ENCODE measurements at places on chromosomes 5 and 9.

GRCh38 chr9:98108531-98109031, 10.4 kb downstream of the TRIM14 start:
- peak; percentile 56 for DNase-seq

- DNase-seq = no peak
Observed at GRCh38 chr5:67293226-67293625, 96.6 kb upstream of the CD180 start.

- DNase-seq = no peak
Observed at GRCh38 chr5:141685591-141685990, 3.6 kb upstream of the ARAP3 start.

- no peak for DNase-seq
Observed at GRCh38 chr9:90555351-90556057, 87.1 kb downstream of the DIRAS2 start.

DNA sequence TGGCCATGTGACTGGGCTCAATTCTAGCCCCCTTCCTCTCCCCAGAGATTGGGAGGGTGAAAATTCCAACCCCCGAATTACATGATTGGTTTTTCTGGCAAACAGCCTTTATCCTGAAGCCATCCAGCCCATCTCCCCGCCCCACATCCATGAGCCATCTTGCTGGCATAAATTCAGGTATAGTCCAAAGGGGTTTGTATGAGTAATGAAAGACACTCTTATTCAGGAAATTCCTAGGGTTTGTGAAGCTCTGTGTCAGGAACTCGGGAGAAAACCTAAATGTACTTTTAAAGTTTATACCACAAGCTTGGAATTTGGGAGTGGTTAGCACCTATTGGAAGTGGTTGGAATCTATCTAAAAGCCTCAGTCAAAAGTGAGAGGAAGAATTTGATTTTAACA, 80.6 kb upstream of the SIMC1 start:
- no peak for DNase-seq

DNA sequence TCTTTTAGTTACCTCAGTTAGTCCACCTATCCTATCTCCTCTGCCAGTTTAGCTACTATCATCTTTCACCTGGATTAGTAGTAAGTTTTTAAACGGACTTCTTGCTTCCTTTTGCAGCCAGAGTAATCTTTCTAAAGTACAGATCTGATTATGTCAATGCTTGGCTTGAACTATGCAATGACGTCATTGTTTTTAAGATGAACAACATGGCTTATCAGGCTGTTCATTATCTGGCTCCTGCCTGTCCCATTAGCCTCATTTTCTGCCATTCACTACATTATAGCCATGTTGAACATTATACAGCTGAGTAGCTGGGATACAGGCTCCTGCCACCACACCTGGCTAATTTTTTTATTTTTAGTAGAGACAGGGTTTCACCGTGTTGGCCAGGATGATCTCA, 98.7 kb downstream of the RANBP17 start:
- no peak for DNase-seq

- DNase-seq = no peak
Observed at GRCh38 chr5:143306040-143306439, 97.4 kb downstream of the NR3C1 start.

DNA sequence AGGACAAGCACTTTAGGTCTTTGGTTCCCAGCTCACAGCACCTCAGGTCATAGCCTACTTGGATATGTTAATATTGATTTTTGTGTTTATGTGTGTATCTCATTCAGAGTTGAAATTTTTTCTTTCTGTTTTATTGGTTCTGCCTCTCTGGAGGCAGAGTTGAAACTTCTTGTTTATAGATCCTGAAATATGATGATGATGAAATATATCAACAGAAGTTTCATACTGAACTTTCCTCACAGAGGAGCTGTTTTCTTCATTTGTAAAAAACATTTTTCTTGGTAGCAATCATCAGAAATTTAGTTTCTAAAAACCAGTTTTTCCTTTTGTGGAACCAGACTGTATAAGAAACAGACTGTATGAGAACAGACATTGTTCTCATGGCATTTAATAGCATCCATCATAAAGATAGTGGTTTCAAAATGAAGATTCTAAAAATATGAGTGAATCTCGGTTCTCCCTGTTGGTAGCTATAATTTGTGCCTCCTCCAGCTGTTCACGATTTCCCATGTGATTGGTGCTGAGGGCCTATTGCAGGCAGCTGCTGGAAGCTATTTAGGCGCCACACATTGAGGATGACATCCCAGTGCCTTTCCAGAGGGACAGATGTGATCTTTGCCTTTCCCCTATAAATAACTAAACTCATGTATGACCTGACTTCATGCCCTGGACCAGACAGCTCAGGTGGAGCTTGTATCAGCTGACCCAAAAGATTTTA, 39.5 kb upstream of the CFAP157 start:
- no peak for DNase-seq

GRCh38 chr9:107405511-107405910, 84.1 kb downstream of the KLF4 start:
- DNase-seq = no peak

- DNase-seq = no peak
Observed at GRCh38 chr5:123441408-123441807, 18.2 kb upstream of the CEP120 start.

DNA sequence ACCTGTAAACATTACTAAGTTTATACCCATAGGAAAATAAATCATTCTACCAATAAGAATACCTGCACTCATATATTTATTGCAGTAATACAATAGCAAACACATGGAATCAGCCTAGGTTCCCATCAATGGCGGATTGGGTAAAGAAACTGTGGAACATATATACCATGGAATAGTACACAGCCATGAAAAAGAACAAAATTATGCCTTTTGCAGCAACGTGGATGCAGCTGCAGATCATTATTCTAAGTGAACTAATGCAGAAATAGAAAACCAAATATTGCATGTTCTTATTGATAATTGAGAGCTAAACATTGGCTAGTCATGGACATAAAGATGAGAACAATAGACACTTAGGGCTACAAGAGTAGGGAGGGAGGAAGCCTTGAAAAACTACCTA, 667.4 kb upstream of the WWC1 start:
- no peak for DNase-seq

- no peak for DNase-seq
Observed at GRCh38 chr5:59921816-59922215, 28.3 kb upstream of the PDE4D start.

DNA sequence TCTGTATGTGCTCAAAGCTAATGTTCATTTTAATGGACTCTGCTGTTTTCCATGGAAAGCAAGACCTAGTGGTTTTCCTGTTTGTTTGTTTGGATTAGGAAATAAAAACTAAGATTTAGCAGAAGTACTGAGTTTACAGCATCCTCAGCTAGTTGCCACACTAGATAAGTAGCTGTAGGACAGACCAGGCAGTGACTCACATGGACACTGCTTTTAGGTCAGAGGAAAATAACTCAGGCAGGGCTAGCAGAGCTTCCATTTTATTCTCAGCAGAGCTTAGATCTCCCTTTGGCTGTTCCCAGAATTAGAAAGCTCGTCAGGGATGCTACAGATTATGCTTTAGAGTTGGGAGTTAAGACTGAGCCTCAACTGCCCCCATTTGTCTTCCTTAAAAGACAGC, 204.4 kb downstream of the SH3GL2 start:
- no peak for DNase-seq

DNA sequence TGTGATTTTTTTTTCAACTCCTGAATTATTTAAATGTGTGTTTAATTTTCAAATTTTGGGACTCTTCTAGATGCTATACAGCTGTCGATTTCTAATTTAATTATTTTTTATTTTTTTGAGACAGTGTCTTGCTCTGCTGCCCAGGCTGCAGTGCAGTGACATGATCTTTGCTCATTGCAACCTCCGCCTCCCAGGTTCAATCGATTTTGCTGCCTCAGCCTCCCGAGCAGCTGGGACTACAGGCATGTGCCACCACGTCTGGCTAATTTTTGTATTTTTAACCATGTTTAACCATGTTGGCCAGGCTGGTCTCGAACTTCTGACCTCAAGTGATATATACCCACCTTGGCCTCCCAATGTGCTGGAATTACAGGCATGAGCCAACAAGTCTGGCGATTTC, 28.6 kb downstream of the CSNK1G3 start:
- DNase-seq = no peak

GRCh38 chr5:105872569-105873270, 1798.0 kb downstream of the EFNA5 start:
- no peak for DNase-seq

DNA sequence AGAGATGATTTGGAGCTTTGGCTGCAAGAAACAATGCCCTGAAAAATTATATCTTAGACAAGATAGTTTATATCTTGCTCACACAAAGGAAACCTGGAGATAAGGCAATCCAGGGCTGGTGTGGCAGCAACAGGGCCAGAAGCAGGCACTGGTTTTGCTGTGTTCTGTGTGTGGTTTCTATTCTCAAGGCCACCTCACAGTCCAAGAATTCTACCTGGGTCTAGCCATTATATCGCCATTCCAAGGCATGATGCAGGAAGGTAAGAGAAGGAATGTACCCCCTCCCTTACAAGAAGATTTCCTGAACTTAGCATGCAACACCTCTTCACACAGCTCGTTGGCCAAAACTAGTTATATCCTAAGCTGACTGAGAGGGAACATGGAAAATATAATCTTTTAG, 74.5 kb upstream of the MEGF10 start:
- DNase-seq = no peak

GRCh38 chr9:16321461-16322119, 548.9 kb downstream of the BNC2 start:
- DNase-seq = no peak

DNA sequence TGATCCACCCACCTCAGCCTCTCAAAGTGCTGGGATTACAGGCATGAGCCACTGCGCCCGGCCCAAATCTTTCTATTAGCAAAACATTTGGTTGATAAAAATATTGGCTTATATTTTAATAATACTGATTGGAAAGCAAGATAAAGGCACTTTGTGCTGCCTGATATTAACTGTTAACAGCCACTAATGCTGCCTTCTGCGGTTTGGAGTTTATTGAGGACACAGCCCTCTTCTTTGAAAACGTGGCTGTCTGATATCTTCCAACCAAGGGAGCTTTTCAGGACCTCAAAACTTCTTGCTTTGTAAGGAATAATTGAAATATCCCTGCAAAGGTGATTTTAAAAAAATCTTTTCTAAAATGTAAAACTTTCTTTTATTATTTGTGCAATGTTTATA, 94.0 kb downstream of the IQGAP2 start:
- DNase-seq = no peak

GRCh38 chr5:39761199-39761950, 336.6 kb upstream of the DAB2 start:
- no peak for DNase-seq

DNA sequence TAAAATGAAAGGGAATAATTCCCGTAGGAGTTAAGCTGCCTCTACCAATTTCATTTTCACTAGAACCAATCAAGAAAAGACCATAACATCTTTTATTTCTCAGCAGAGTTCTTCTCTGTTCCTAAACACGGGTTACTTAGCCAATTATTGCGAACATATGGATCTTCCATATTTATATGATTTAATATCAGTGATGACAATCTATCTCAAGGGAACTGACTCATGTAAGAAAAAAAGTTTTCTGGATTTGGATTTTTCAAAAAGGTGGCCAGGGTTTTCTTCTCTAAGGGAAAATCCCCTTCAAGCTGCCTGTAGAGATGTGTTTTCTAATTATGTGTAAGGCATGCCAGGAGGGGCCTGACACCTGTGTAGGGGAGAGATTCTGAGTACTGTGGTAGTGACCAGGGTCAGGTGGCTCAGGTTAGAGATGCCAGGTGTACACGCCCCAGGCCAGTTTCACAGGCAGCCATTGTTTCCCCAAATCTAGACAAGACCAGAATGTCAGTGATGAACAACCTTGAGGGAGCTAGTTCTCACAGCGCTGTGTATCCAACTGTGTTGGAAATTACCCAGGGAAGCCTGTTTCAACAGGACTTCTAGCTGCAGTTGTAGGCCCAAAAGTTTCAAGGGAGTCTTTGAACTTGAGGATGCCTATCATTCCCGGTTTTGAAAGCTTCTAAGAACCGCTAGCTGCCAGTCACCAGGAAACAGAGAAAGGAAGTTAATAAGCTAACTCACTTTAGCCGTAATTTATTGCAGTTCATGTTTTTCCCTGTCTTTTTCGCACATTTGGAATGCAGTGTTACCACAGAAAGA, 572.5 kb upstream of the RGMB start:
- DNase-seq = no peak

DNA sequence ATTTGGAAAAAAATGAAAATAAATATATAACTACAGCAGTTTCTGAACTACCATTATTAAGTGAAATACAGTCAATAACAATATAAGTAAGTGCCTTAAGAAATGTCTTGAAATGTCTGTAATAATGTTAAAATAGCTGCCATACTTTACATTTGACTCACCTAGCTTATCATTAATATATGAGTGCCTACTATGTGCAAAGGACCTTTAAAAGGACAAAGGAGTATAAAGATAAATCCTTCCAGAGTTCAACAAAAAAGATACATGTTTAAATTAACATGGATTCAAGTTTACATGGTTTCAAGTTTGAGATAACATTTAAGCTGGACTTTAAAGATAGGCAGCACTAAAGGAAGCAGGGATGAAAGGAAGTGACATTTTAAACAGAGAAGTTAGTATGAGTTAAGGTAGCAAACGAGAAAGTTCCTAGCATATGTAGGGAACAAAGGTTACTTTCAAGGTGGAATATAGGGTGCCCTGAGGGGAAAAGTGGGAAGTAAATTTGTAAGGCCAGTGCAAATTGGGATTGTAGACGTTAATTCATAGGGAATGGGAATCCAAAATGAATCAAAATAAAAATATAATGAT, 8.9 kb downstream of the ITGA1 start:
- no peak for DNase-seq

DNA sequence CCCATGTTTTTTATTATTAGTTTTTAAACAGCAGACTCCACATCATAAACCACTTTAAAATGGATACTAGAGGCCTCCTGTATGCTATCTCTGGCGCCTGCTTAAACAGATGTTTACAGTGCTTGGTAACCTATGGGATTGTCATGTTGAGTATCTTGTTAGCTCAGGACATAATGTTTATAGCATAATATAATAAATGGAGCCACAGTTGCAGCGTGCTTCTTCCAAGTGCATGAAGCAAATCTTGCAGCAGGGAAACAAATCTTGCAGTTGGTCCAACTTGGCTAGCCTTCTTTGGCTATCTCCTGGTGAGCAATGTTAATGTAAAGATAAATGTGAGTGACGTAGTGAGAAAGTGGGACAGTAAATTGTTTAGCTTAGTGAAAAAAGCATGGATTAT, 2.8 kb downstream of the GHR start:
- no peak for DNase-seq

DNA sequence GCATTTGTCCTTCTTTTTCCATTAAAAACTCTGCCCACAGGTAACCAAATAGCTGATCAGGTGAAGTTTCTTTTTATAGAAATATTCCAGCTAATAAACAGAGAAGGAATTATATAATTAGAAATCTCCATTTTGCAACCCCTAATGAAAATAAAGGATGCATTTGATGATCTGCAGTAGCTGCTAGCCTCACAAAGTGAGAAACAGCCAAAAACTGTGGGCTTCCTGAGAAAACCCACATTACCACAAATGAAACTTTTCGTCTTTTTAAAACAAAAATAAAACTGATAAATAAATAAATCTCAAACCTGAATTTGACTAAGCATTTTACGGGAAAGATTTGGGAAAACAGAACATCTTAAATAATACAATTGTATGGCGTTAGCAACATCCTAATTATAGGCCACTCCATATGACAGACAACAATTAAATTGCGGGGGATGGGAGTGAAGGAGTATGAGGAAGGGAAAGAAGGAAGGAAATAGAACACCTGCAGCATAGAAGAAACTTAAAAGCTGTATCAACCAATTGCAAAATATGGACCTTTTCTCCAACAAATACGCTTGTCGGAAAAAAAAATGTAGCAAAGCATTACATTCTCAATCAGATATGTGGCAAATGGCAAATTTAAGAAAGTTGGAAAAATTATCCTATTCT, 283.0 kb upstream of the ITGA1 start:
- DNase-seq = no peak

All from HL-60 (cell line).